ENCODE measurements at places on chromosomes 11 and 22.

DNA sequence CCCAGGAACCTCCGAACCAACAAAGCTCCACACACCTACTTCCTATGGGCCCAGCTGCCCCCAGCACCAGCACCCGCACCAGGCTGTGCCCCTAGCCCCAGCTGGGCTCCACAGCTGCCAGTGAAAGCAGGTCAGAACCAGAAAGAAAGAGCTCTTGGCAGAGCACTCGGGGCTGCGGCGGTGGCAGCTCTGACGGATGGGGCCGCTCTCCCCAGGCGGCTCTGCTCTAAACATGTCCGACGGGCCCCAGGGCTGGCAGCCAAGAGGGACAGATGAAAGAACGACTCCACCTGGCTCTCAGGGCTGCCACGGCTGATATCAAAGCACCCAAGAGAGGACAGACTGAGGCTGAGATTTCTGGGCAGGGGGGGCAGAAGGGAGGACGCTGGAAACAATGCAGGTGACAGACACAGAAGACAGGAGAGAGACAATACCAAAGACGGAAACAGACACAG lies 25.7 kb downstream of the LRFN4 start:
- peak; percentile 51 for DNase-seq

- DNase-seq = no peak
Observed at GRCh38 chr11:64407630-64408029, 48.7 kb downstream of the RPS6KA4 start.

- DNase-seq = peak; percentile 17
Observed at GRCh38 chr11:125036933-125037332, 26.2 kb upstream of the SLC37A2 start.

DNA sequence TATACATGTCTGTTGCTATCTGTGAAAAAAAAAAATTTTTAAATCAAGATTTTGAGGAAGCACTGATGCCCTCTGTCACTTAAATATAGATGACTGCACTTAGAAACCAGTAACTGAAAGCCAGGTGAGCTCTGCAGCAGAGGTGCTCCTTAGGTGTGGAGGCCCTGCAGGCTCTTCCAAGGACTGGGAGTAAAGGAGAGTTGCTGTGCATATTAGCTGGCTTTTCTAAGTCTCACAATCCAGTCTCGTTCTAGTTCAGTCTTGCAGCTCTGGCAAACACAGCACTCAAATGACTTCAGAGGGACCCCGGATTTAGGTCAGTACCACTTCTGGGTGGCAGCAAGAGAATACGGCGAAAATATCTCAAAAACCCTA lies 61.0 kb downstream of the LARGE2 start:
- no peak for DNase-seq

DNA sequence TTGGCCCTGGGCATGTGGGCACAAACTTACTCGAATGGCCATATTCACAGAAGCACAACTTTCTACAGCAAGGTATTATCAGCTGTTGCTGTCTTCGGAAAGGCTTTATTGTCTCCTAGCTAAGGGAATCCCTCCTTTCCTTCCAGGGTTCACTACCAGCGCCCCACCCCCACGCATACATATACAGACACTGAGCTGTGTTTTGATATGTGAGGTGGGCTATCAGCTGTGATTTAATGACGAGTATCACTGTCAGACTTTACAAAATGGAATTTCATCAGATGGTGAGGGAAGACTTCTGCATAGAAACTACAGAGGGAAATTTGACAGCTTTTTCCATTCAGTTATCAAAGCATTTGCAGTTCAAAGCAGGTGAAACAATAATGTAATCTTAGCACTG lies 730.2 kb downstream of the NTM start:
- no peak for DNase-seq

DNA sequence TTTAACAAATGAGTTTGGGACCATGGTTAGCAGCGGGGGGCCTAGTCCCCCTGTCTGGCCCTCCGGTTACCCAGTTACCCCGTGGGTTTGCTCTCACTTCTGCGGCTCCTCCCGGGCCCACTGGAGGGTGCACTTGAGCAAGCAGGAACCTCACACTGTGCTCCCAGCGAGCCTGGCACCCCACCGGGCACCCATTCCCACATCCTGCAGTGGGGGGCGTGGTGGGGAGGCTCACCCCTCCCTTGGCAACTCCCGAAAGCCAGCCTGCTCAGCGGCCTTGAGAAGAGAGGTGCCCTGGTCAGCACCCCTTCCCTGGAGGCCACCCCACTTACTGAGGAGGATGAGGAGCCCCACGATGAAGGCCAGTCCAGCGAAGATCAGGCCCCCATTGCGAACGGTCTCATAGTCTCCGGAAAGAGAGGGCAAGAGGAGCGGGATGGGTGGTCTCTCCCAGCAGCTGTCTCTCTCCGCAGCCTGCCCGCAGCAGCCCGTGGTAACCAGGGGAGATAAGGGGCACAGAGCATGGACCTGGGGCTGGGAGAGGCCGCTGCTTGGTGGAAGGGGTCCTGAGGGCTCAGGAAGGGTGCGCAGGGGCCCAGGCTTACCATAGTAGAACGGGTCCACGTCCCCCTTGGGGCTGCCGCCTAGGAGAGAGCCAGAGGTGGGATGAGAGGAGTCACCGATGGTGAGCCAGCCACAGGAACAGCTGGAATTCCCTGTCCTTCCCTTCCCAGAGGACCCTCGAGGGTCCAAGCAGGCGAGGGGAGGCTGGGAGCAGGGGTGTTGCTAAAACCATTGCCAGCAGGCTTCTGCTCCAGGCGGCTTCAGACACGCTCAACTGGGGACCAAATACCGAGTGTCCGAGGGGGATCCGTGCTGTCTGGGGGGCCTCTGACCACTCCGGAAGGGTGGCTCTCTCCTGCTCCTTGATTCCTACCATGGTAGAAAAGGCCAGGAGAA lies 2.2 kb downstream of the FXYD2 start:
- DNase-seq = peak; percentile 47

GRCh38 chr22:20080445-20080775 lies 369 bp downstream of the DGCR8 start:
- peak; percentile 78 for DNase-seq

- no peak for DNase-seq
Observed at GRCh38 chr11:47192111-47192510, 5.9 kb upstream of the PACSIN3 start.

- no peak for DNase-seq
Observed at GRCh38 chr11:106092446-106092845, 15.0 kb downstream of the AASDHPPT start.

GRCh38 chr22:46433318-46433717 lies 97.8 kb downstream of the TRMU start:
- DNase-seq = no peak

DNA sequence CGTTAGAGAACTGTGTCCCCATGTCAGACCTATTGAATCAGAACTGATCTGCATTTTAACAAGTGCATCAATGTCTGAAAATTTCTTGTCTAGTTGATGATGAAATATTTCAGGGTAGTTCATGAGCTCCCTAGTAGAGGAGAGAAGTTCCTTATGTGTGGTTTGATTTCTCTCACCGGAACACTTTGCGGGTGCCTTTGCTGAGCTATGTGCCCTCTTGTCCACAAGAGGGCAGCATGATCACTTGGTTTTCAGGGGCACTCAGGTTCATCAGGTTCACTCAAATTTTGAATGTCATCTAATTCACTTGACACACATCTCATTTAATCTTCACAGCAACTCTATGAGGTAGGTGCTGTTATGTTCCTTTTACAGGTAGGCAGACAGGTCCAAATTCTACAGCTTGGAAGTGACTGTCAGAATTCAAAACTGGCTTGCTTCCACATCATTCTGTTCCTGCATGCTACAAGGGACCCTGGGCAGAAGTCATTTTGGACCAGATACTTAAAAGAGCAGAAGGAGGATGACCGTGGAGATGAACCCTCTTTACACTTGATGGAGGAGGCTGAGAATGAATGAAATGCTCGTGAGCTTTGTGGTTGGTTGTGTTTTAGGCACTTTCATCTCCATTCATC lies 55.6 kb downstream of the P4HA3 start:
- peak; percentile 83 for DNase-seq

GRCh38 chr11:13261591-13262061 lies 16.0 kb upstream of the BMAL1 start:
- peak; percentile 74 for DNase-seq

- no peak for DNase-seq
Observed at GRCh38 chr11:122597511-122597910, 58.0 kb upstream of the UBASH3B start.

DNA sequence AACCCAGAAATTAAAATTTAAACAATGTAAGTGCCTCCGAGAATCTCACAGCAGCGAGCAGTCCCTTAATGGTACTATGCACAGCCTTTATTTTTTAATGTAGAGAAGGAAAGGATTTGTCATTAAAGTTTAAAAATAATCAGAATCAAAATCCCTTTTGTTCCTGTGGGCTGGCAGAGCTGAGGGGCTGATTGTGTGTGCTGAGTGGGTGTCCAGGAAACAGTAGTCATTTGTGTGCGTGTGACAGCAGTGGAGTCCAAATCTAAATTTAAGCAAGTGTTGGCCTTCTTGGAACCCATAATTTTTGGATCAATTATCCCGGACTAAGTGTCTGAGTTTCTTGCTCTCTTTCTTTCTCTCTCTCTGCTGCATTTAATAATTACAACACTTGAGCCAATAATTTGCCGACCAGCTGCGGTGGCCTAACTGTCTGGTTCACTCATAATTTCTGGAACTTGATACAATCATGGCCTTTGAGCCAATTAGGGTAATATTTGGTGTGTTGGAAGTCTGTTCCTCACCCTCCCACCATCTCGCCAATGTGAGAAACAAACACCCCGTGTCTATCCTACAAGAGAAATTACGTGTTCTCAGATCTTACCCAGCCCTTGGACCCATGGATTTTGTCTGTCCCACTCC lies 528.0 kb downstream of the SOX6 start:
- DNase-seq = no peak

DNA sequence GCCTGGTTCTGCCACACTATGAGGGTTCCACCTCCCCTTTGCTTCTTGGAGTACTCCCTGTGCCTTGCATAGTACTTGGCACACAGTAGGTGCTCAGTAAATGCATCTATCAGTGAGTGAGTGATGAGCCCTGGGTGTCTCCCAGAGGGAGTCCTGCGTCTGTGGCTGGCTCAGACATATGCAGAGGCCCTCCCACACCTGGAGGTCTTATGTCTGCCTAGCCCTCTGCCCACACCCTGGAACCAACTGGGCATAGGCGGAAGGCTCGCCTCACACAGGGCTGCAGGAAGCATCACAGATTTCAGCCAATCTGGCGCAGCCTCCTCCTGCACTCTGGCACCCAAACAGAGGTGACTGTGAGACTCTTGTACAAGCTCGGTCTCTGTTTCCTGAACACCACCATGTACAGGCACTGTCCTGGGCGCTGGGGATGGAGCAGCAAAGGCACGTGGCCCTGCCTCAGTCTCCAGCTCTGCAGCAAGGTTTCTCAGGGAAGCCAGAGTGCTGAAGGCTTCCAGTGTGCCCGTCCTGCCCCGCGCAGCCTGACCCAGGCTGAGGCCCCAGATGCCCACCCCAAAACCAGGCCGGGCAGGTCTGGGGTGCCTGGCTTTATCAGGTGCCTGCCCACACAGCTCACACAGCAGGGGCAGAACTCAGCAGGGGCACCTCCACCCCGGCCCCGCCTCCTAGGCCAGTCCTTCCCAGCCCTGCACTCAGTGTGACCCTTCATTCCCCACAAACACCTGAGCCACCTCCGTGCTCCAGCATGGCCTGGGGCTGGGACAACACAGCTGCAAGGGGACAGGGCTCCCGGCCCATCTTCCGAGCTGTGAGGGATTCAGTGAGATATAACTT lies 26.7 kb downstream of the FLRT1 start:
- no peak for DNase-seq

- no peak for DNase-seq
Observed at GRCh38 chr22:30910358-30910757, 58.2 kb downstream of the MORC2 start.

GRCh38 chr11:96054870-96055705 lies 131.2 kb upstream of the MTMR2 start:
- DNase-seq = peak; percentile 66

- DNase-seq = peak; percentile 83
Observed at GRCh38 chr22:33438273-33438672, 380.1 kb upstream of the SYN3 start.

DNA sequence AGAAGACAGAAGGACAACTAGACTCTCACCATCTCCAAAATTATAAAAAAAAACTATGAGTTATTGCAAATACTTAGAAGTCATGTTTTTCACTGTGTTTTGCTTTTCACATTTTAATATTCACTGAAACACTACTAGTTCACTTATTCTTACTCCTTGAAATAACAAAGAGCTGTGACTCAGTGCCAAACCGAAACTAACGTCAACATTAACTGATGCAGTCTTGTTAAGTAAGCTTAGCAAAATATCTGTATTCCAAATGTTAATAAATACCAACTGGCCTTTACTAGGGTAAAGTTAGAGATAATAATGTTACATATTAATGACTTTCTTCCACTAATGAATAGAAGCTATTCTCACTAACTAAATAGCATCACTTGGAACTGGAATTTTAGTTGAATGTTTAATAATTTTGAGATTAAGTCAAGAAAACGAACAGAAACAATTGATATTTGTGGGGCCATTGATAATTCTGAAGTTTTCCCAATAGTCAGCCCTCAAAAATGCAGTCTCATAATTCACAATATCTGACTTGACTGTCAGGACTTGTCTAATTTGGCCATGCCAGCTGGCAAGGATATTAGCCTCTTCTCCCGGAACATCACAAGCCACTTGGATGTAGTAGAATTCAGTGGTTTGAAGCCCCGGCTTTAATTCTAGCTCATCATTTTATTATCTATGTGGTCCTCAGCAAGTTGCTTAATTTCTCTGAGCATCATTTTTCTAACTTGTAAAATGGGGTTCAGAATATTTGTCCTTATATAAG lies 230.1 kb upstream of the DDI1 start:
- DNase-seq = peak; percentile 82

DNA sequence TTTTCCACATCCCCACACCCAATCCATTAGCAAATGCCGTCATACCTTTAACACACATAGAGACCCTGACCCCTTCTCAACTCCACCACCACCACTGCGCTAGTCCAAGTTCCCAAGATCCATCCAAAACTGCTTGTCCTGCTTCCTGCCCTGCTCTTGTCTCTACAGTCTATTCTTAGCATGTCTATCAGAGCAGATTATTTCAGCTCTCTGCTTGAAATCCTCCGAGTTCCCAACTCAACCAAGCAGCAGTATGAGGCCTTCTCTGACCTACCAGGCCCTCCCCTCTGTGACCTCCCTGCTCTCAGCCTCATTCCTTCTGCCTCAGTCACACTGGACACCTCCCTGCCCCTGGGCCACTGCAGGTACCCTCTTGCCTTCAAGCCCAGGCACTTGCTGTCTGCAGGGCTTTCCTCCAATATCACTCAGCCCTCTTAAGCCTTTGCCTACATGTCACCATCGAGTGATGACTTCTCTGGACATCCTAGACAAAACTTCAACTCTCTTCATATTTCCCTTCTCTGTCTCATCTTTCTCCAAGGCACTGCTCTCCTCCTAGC lies 134.6 kb downstream of the SPATA19 start:
- no peak for DNase-seq
